Uterus (tissue), 4 donors: ENCODE measurements at places on chromosomes 13 and 19. TPM values are rescaled to one million over a fixed set of nuclear protein-coding genes. Genes with fewer than 3 reads are reported as not detected.

GRCh38 chr19:50005428-50005827 lies 19.7 kb downstream of the VRK3 start:
- no peak overlapping the region for H3K4me3 ChIP-seq
- no peaks in the 10 kb centered on the region for H3K27me3 ChIP-seq
- H3K4me1 ChIP-seq, result peaks cover 12% of the 10 kb centered on the region
- no peaks in the 10 kb centered on the region for H3K36me3 ChIP-seq

DNA sequence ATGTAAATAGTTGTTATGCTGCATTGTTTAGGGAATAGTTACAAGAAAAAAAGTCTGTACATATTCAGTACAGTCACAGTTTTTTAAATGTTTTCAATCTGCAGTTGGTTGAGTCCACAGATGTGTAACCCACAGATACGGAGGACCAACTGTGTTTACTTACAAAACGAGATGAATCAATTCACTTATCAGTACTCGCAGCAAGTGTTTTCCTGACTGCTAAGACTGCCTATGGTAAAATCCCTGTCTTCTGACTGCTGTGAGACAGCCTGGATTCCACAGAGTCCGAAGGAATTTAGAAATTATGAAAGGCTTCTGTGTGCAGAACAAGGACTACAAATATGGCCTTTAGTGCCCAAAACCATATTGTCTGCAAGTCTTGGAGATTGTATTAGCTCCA lies 45.7 kb upstream of the C1QTNF9 start:
- no peak overlapping the region for H3K4me3 ChIP-seq
- no peak for DNase-seq
- no peaks in the 10 kb centered on the region for H3K27me3 ChIP-seq
- H3K36me3 ChIP-seq, result no peaks in the 10 kb centered on the region

- no peak within 1 kb of the TSS for H3K27ac ChIP-seq
- H3K4me1 ChIP-seq, result no peaks in the 10 kb centered on the region
- no peaks in the 10 kb centered on the region for H3K36me3 ChIP-seq
- no peak for DNase-seq
- no peak within 1 kb of the TSS for H3K4me3 ChIP-seq
Observed at GRCh38 chr13:70107498-70108281, at the start of gene ATXN8OS. Gene ATXN8OS (plus strand): TSS chr13:70107826.

DNA sequence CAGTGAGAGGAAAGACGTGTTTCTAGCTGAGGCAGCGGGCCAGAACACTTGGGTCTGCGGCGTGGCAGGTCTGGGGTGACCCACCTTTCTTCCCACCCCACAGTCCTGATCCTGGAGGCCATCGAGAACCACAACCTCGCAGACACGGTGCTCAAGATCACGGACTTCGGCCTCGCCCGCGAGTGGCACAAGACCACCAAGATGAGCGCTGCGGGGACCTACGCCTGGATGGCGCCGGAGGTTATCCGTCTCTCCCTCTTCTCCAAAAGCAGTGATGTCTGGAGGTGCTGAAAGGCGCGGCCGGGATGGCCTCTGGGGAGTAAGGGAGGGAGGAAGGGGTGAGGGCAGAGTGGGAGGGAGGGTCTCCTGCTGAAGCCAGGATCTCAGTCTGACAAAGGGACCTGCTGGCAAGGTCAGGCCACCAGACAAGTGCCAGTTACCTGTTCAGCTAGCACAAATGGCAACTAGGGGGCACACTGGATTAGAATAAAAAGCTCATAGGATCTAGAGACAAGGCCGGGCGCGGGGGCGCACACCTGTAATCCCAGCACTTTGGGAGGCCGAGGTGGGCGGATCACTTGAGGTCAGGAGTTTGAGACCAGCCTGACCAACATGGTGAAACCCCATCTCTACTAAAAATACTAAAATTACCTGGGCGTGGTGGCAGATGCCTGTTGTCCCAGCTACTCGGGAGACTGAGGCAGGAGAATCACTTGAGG lies 7.2 kb downstream of the MAP3K10 start:
- no peak overlapping the region for H3K4me3 ChIP-seq
- DNase-seq, result no peak
- H3K4me1 ChIP-seq, result no peaks in the 10 kb centered on the region
- H3K27me3 ChIP-seq, result no peaks in the 10 kb centered on the region
- H3K36me3 ChIP-seq, result no peaks in the 10 kb centered on the region
- no peak overlapping the region for H3K27ac ChIP-seq

DNA sequence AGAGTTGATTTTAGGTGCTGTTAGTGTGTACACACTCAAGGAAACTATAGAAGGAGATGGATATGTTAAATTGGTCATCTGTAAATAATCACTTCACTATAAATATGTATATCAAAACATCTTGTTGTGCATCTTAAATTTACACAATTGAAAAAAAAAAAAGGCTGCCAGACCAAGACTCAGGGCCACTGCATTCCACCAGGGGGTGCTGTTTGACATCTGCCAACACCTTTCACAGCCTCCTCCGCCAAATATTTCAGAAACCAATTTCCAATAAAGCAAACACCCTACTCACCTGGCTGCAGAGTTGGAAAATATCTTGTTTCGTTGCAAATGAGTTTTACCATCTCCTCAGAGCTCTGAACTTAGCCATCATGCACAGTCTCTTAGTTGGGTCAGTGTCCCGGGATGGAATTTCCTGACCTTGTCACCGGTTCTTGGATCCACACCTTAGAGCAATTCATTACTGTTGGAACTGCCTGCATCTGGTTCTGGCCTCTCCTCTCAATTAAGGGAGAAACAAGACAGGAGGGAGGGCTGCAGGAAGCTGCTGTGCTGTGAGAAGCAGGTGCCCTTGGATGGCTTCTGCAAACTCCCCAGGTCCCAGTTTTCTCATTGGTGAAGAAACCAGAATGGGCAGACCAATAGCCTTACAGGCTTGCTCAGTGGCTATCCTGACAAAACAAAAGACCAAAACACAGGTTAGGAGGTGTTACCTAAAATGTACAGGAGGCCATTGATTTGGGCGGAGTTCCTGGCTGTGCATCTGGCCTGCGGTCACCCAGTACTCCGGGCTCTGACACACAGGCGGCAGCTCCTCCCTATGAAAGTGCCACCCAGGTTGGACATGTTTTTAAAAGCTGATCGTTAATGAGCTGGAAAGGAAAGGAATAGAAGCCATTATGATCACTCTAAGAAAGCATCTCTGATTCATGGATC lies 746.6 kb downstream of the UQCRFS1 start:
- H3K4me1 ChIP-seq, result no peaks in the 10 kb centered on the region
- no peaks in the 10 kb centered on the region for H3K27me3 ChIP-seq
- DNase-seq, result no peak
- H3K36me3 ChIP-seq, result no peaks in the 10 kb centered on the region
- H3K27ac ChIP-seq, result no peak overlapping the region

DNA sequence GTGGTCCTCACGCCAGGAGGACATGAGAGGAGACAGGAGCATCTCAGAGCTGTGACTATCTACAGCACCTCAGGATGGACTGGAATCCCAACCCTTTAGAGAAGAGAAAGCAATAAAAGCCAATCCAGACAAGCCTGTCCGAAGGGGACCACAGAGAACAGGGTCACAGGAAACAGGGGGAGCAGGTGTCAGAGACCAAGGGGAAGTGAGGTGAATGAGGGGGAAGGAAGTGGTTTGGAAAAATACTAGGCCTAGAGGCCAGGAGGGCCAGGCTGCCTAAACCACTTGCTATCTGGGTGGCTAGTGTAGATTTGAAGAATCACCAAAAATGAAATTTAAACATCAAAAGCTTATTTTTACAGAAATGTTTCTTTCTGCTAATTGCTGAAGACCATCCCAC lies 16.2 kb downstream of the TMTC4 start:
- no peaks in the 10 kb centered on the region for H3K27me3 ChIP-seq
- H3K36me3 ChIP-seq, result no peaks in the 10 kb centered on the region
- H3K4me3 ChIP-seq, result no peak overlapping the region
- H3K4me1 ChIP-seq, result no peaks in the 10 kb centered on the region
- no peak overlapping the region for H3K27ac ChIP-seq

DNA sequence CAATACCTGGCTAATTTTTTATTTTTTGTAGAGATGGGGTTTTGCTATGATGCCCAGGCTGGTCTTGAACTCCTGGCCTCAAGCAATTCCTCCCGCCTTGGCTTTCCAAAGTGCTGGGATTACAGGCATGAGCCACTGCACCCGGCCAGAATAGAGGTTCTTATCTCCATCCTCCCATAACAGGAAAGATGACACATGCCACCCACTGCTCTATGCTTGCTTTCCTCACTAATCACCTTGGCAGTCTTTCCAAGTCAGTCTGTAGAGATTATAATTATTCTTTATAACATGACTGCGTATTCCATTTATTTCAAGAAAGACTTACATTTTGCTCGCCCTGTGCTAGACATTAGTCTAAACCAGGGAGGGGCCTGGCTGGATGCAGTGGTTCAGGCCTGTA lies 6.7 kb downstream of the VAV1 start:
- no peaks in the 10 kb centered on the region for H3K36me3 ChIP-seq
- H3K4me3 ChIP-seq, result no peak overlapping the region
- H3K27me3 ChIP-seq, result no peaks in the 10 kb centered on the region
- no peak for DNase-seq
- H3K27ac ChIP-seq, result no peak overlapping the region

TUBA3C gene
- total RNA-seq, result not detected

KANK3 gene
- total RNA-seq, result 18.9 TPM

LILRB3 gene
- total RNA-seq, result 5.3 TPM

AMH gene
- not detected for total RNA-seq

SOX1 gene
- total RNA-seq, result not detected

ZNF878 gene
- total RNA-seq, result not detected

ZNF575 gene
- total RNA-seq, result not detected

GRK1 gene
- 0.07 TPM for total RNA-seq

SIAH3 gene
- under 0.01 TPM for total RNA-seq
